ENCODE measurements at places on chromosomes 16 and 17.

- DNase-seq: no peak
Observed at GRCh38 chr16:79362300-79362970, 238.1 kb downstream of the MAF start.

- no peak for DNase-seq
Observed at GRCh38 chr16:49859125-49859811, 3.4 kb upstream of the ZNF423 start.

- DNase-seq: no peak
Observed at GRCh38 chr17:78121801-78122215, 6.7 kb downstream of the TMC6 start.

DNA sequence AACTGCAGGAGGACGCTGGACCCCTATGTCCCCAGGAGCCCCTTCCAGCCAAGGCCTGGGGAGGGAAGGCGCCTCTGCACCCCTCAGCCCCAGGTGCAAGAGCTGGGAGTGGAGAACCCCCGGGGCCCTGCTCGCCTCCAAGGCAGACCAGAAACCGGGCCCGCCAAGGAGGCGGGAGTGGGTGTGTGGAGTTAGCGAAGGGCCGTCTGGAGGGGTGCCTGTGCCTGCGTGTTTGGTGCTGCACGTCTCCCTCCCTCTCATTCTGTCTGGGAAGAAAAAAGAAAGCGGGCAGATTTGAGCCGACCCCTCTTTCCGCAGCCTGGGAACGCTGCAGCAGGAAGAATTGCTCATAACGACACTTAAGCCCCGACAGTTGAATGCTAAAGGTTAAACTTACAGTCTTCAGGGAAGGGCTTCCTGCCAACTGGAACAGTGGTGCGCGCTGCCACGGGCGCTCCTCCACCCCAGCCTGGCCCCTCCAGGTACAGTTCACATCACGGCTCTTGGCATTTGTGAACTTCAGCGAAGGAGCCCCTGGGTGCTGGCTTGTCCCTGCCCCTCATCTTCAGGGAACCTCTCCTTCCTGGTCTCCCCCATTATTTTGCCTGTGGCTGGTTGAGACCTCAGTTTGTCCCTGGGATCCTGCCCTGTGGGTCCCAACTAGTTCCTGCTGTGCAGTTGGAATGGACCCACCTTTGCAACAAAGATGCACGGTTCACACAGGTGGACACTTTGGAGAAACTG, 19.2 kb upstream of the ZFHX3 start:
- no peak for DNase-seq

DNA sequence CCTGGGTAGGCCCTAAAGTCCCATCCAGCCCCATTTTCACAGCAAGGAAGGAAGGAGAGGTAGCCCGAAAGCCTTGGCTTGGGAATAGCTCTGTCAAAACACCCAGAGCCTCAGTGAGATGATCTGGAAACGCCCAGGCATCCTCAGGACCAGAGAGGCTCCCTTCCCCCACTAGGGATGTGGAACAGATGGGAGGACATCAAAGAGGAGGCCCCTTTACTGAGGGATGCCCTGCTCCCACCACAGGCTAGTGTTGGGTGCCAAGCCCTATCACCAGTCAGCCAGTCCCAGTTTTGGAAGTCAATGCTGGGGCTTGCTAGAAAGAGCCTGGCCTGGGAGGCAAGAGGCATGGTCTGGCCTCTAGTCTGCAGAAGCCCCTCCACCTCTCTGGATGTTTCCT, 4.7 kb downstream of the TPPP3 start:
- DNase-seq: no peak

GRCh38 chr17:32314636-32315035, 27.3 kb downstream of the C17orf75 start:
- no peak for DNase-seq

DNA sequence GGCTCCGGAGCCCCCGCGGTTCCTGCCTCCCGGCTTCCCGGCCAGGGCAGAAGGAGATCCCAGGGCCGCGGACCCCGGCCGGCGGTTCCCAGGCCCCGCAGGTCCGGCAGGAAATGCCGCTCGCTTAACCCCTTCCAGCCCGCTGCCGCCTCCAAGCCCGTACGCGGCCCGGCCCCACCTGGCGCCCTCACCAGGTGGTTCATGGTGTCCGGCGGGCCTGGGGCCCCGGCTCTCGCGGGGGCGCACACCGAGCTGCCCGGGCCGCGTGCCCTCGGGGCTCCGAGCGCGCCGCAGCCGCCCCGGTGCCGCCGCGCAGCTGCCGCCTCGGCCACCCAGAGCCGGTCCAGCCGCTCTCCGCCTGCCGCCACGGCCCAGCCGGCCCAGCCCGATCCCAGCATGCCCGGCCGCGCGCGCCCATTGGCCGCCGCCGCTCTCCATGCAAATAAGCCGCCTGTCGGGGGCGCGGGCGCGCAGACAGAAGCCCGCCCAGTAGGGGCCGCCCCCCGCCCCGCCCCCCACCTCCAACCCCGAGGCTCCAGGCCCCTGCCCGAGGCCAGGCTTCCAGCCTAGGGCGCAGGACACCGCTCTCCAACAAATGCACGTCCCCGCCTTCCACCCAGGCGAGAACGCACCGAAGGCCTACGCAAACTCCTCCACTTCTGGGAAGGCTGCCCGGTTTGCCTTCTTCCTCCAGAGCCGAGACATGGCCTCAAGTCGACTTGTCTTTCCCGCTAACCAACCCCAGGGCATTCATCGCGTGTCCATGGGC, at the start of gene BCAR1:
Gene BCAR1, minus strand, starts transcription at position 345 of the 769 bp plus-strand sequence. Its CDS starts 142 bp downstream, at position 203.
- peak; percentile 83 for DNase-seq

DNA sequence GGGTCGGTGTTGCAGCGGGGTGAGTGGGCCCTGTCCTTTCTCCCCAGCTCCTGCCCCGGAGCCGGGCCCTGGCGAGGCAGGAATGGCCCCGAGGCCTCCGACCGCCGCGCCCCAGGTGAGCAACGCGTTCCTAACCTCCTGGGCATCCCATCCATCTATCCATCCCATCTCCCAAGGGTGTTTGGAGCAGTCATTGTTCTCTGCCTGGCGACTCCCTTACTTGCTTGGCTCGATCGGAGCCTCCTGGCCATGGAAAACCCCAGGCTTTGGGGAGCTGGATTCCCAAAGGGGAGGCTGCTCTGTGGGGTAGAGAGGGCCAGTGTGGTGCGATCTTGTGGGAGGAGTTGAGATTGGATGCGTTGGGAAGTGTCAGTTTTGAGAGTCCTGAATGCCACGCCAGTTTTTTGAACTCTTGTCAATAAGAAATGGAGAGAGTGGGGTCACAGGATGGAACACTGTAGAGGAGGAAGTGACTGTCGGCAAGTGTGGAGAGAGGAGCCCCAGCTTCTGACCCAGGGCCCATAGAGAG, 684 bp downstream of the ZFP90 start:
- peak; percentile 25 for DNase-seq

DNA sequence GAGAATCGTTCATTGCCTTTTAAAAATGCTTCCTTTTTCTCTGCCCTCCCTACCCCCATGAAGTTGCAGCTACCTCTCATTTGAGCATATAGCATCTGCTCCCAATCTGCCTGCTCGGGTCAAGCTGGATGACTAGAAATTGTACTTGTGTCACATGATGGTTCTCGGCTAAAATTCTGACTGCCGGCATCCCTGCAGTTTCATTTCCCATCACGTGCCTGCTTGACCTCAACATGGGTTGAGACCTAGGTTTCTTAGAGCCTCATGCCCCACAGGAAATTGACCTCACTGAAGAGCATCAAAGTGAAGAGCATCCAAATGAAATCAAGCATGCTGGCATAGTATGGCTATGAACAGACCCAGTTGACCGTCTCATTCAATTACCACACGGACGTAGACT, 581.6 kb upstream of the PSMD7 start:
- DNase-seq: no peak

All from HTR-8/SVneo (cell line).